ENCODE measurements at places on chromosomes 1 and 21.

DNA sequence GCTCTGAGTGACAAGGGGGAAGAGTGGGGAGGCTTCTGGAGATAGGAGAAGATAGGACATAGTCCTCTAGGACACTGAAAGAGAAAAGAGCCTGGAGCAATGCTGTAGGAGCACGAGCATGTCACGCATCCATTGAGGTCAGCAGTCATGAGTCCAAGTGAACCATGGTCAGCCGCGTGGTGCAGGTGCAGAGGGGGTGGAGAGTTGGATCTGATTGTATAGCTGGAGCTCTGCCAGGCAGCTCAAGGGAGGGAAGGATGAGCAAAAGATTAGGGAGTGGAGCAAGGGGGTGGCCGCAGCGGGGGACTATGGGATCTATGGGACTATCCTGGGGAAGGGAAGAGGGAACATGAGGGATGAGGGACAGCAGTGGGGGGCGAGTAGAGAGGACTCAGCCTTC lies 14.0 kb downstream of the PADI1 start:
- DNase-seq, result no peak

- no peak for DNase-seq
These were observed 542.0 kb downstream of the NUF2 start for GRCh38 chr1:163863731-163864130.

GRCh38 chr1:110548381-110548780 lies 29.4 kb upstream of the KCNA10 start:
- DNase-seq, result no peak

DNA sequence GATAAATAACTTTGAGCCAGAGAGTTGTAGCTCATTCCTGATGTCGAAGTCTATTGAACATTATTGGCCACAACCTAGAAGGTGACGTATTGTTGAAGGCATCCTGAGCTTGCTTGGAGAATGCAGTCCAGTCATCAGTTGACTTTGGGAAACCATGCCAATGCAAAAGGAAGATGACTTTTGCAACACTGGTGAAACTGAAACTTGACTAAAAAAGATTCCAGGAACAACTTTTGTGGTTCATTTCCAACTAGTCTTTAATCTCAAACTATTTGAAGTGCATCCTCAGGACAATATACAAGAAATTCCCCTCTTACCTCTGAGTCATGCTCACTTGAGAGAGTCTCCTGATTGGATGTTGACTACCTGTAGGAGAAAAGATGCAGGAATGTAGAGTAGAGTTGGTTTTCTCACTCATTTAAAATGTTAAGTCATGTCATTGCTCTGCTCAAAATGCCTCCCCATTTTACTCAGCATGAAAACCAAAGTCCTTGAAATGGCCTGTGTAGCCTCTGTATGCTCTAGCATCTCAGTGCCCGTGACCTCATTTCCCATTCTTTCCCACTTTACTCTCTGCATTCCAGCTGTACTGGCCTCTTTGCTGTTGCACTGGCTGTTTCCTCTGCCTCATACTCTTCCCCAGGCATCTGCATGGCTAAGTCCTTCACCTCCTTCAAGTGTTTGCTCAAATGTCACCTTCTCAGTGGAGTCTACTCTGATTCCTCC lies 24.4 kb upstream of the LEPR start:
- DNase-seq, result no peak

GRCh38 chr1:224433041-224433691 lies 1.4 kb downstream of the WDR26 start:
- no peak for DNase-seq

GRCh38 chr1:227058321-227058751 lies 118.2 kb downstream of the COQ8A start:
- no peak for DNase-seq

GRCh38 chr21:41630917-41631316 lies 123.0 kb upstream of the TMPRSS2 start:
- no peak for DNase-seq

DNA sequence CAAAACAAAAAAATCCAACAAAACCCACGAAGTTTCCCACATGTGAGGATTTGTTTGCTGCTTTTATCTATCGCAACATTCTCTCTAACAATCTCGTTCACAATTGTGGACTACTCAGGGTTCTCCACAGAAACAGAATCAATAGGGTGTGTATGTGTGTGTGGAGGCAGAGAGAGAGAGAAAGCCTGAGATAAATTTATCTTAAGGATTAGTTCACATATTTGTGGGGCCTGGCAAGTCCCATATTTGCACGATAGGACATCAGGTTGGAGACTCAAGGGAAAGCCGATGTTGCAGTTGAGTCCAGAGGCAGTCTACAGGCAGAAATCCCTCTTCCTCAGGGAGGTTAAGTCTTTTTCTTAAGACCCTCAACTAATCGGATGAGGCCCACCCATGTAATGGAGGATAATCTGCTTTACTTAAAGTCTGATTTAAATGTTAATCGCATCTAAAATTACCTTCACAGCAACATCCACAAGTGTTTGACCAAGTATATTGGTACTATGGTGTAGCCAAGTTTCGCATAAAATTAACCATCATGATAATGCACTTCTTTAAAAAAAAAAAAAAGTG lies 31.7 kb downstream of the ADAMTS1 start:
- DNase-seq, result no peak

DNA sequence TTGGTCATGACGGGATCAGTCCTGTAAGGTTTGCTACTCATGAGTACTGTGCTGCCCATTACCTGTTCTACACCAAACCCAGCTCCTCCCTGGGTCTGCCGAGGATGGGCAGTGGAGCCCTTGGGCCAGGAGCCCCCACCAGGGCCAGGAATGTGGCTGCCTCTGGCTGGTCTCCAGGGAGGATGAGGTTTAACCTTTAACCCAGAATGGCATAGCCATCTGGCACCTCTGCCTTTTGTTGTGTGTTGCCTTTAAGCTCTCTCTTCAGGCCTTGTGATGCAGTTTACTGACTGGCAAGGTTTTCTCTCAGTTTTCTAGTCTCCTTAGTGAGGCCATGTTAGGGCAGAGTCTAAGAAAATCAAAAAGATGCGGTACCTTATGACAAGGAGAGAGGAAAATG lies 38.6 kb downstream of the SIPA1L2 start:
- DNase-seq, result no peak

GRCh38 chr1:99106274-99106673 lies 101.6 kb upstream of the PLPPR5 start:
- no peak for DNase-seq

- no peak for DNase-seq
These were observed 122.9 kb upstream of the KRTAP19-8 start for GRCh38 chr21:31161157-31161556.

GRCh38 chr1:7885513-7886404 lies 32.9 kb upstream of the UTS2 start:
- DNase-seq, result no peak

- no peak for DNase-seq
These were observed 121.2 kb downstream of the EPHB2 start for GRCh38 chr1:22831729-22832413.

GRCh38 chr1:223477456-223477855 lies 84.2 kb downstream of the CCDC185 start:
- DNase-seq, result no peak

DNA sequence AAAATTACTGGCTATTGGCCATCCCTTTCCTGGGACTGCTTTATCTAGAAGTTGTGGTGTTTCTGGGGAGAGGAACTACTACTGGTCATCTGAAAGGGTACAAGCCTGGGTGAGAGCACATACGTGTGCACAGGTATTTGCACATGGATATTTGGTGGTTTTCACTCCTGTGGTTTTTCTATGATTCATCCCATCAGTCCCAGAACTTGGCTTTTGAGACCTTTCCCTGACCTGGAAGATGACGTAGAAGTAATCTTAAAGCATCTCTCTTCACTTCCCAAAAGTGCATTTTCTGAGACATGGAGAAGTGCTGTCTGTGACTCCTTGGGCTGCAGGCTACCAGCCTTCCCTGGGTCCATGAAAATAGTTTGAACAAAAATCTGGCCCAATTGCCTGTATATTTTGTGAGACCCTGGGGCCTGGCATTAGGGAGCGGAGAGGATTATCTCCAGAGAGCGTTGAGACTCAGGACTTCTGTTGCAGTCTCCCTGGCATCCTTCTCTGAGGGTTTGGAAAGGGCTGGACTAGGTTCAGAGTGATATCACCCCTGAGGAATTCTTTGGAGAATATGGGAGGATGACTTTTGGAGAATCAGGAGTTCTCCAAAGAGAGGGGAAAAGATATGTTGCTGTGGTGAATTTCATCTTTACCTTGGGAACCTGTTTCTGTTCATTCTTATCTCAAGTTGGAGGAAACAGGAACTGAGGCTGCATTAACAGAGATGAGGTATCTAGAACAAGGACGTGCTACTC lies 130.8 kb downstream of the NOS1AP start:
- no peak for DNase-seq

GRCh38 chr1:19377812-19378718 lies 65.9 kb downstream of the SLC66A1 start:
- DNase-seq, result no peak

DNA sequence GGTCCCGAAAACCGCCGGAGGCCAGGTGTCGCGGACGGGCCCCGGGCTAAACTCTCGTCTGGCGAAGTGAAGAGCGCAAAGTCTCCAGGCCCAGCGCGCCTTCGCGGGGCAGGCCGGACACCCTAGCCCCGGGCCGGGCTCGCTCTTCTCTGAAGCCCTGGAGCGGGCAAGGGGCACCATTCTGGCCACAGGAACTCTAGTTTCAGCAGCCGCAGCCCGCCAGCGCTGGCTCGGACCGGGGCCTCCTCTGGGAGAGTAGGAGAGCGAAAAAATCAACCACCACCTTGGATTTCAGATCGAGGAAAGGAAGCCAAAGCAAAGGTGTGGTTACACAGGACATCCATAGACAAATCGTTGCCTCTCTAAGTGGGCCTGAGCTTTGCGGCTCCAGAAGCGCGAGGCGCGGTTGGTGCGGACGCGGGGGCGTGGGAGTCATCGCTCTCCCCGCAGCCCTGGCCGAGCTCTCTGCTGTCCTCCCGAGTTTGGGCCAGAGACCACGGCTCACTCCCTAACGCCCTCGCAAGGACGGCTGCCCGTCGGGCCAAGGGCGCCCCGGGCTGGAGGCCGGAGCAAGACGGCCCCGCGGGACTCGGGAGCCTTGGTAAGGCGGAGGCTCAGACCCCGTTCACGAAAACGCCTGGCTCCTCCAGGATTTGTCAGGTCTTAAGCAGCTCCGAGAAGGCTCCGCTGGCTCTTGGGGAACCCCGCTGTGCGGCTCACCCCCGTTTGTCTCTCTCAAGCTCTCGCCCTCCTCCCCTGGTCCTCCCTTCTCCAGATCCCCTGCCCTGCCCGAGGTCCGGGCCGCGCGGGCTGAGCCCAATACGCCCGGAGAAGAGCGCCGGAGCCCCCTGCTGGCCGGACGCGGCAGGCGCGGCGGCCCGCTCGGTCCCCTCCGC lies 132.9 kb upstream of the DPYD start:
- no peak for DNase-seq

- DNase-seq, result no peak
These were observed 376.9 kb downstream of the HHIPL2 start for GRCh38 chr1:222171005-222171404.

DNA sequence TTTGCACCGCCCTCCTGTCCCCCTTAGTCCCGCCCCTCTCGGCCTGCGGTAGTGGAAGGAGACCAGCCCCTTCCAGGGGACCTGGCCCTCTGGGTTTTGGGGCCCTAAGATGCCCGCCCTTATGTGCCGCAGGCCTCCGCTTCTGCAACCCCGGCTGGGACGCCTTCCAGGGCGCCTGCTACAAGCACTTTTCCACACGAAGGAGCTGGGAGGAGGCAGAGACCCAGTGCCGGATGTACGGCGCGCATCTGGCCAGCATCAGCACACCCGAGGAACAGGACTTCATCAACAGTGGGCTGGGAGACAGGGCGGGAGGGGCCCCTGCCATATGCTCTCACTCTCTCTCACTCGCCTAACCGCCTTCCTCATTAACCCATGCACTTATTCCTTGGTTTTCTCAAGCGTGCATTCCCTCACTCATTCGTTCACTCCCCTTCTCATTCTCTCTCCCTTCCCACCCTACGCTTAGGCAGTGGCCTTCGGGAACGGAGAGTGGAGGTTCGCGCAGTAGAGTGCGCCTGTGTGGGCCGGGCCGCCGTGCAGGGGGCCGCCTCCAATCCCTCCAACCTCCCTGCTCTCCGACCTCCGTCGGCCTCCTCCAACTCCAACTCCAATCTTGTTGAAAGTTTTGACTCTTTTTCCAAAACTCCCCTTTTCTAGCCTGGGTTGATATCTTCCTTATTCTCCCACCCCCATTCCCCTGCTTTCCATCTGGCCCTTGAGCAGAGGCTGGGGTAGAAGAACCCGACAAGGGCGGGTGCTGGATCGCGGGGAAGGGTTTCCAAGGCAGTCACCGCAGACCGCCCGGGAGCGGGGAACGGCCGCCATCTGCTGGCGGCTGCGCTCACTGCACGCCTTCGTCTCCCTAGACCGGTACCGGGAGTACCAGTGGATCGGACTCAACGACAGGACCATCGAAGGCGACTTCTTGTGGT lies 15.2 kb downstream of the BCAN start:
- no peak for DNase-seq

Measured in cortex of kidney (tissue), 1 donor.